Stimulated activated CD4-positive, alpha-beta T cell treated with anti-CD3 and anti-CD28 coated beads, Interleukin-2, amount 100 ng/mL, for 4 hours (primary cell): ENCODE measurements at places on chromosomes 1 and 21.

DNA sequence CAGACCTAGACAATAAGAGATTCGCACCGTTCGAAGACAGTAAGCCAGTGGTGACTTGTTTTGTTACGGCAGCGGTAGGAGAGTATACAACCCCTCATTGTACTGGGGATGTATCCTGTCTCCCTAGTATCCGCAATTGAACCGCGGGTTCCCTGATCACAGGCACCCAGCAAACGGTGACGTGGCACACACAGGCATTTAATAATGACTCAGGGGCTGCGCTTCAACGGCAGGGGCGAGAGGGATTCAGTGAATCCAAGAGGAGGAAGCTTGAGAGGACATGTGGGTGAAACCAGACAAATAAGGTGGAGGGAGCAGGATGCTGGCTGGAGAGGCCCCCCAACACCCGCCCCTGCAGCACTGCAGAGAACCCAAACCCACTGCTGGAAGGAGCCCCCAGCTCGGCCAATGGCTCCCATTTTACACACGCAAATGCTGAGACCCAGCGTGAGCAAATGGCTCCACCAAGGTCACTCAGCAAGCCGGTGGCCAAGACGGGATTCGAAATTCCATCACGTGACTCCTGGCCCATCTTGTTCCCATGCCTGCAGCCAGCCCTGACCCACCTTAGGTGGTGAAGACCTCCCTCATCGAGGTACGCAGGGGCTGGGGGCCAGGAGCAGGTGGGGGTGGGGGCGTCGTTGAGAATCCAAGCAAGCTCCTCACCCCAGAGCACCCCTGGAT, 149.9 kb downstream of the SYF2 start:
- no peak for DNase-seq

- no peak for DNase-seq
These were observed 30.5 kb downstream of the LEMD1 start for GRCh38 chr1:205391386-205391785.

GRCh38 chr1:54500107-54500431, 48.0 kb upstream of the ACOT11 start:
- no peak for DNase-seq

DNA sequence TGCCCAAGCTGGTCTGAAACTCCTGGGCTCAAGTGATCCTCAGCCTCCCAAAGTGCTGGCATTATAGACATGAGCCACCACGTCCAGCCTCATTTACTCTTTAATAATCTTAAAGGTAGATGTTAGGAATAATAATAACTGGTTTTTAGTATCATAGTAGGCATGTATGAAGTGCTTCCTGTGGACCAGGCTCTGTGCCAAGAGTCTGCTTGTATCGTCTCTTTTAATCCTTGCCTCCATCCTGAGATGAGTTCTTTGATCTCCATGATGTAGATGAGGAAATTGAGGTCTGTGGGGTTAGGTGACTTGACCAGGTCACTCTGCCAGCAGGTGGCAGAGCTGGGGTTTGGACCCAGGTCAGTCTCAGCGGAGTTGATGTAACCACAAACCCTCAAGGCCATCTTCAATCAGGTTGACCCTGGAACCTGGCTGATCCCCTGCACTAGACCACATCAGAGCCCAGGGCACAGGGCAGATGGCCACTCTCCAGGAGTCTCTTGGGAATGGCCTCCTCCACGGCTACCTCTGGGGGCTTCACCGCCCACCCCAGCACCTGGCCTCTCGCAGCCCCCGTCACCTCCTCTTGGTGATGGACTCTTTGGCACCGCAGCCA, 11.3 kb downstream of the EFHD2 start:
- DNase-seq: no peak

DNA sequence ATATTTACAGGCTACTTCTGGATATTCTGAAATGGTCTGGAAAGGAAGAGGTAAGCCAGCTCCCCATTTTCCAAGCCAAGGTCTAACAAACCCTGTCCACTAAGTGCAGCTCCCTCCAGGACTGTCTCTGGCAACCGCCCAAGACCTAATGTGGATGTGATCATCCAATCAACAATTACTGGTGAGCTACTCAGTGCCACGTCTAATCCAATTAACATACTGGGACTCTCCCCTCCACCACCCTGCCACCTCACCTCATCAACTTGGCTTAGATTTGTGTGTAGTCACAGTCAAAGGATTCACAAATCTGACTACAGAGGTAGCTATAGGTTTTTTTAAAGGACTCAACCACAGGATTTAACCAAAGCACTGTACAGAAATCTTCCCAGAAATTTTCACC, 25.4 kb upstream of the S100A7 start:
- DNase-seq: no peak

DNA sequence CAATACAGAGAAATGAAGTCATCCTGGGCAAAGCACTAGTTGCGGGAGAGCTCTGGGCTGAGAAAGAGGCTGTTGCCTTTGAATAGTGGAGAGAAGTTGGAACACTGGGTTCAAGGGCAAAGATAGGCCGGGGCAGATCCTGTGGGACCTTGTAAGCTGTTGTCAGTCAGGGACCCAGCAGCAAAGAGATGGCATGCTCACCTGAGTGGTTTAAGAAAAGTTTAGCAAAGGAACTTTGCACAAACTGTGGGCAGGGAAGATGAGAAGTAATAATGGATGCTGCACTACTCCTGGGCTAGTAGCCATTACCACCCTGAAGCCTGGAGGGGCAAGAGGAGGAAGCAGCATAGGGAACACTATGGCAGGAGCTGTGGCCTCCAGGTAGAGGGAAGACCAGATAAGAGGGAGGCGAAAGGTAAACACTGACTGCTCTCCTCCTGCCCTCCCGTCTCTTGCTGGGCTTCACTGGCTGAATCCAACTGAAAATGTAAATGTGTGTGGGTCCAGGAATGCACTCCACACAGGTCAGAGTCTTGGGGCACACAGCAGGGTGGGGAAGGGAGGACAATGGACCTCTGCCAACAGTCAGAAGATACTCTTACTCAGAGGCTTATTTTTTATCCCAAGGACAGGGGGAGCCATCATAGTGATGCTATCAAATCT, 129.2 kb downstream of the PLPP3 start:
- no peak for DNase-seq

GRCh38 chr1:22773981-22774832, 63.6 kb downstream of the EPHB2 start:
- DNase-seq: no peak

GRCh38 chr1:84493747-84494146, 12.4 kb upstream of the SPATA1 start:
- no peak for DNase-seq

DNA sequence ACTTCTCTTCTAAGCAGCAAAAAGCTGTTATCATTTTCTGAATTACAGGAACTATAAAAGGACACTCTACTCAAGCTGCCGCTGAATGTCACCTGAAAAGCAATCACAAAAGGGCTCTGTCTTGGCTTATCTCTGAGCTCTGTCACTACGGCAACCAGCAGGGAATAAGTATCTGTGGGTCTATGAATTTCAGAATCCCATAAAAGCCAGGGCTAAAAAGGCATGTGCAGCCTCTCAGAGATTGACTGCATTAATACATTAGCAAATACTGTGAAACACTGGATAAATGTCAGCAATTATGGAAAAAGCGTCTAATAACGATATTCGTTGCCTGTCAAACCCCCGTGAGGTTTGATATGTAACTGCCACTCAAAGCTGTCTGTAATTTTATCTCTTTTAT, 210.2 kb upstream of the DMRTA2 start:
- no peak for DNase-seq

GRCh38 chr1:223738465-223739365, 26.4 kb downstream of the CAPN2 start:
- DNase-seq: no peak
